CD4-positive, CD25-positive, alpha-beta regulatory T cell (primary cell): ENCODE measurements at places on chromosomes 6 and 20.

GRCh38 chr20:41654884-41655283 lies 36.7 kb upstream of the CHD6 start:
- H3K27ac ChIP-seq: no peak overlapping the region
- H3K4me1 ChIP-seq: no peaks in the 10 kb centered on the region
- DNase-seq: no peak
- H3K27me3 ChIP-seq: peaks cover 5% of the 10 kb centered on the region

GRCh38 chr6:111993342-111993741 lies 60.6 kb upstream of the CCN6 start:
- DNase-seq: no peak
- H3K36me3 ChIP-seq: no peaks in the 10 kb centered on the region
- peak overlapping the region; percentile 42 for H3K4me3 ChIP-seq
- H3K4me1 ChIP-seq: peaks cover 74% of the 10 kb centered on the region
- peak overlapping the region; percentile 82 for H3K27ac ChIP-seq

GRCh38 chr6:150813319-150813992 lies 52.0 kb upstream of the MTHFD1L start:
- H3K36me3 ChIP-seq: no peaks in the 10 kb centered on the region
- no peaks in the 10 kb centered on the region for H3K4me1 ChIP-seq
- DNase-seq: no peak
- H3K27me3 ChIP-seq: no peaks in the 10 kb centered on the region
- H3K4me3 ChIP-seq: no peak overlapping the region

DNA sequence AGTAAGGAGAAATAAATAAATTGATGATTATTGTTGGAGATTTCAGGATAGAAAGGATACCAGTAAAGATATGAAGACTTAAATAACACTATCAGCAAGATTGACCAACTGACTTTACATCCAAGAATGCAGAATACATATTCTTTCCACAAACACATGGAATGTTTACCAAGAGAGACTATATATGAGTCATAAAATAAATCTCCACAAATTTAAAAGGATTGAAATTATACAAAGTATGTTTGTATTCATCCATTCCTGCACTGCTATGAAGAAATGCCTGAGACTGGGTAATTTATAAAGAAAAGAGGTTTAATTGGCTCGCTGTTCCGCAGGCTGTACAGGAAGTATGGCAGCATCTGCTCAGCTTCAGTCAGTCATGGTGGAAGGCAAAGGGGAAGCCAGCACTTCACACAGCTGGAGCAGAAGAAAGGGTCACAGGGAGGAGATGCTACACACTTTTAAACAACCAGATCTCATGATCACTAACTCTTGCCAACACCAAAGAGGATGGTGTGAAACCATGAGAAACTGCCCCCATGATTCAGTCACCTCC lies 56.7 kb upstream of the TNFRSF21 start:
- DNase-seq: no peak
- H3K4me3 ChIP-seq: no peak overlapping the region
- no peak overlapping the region for H3K27ac ChIP-seq

GRCh38 chr6:155121699-155122098 lies 126.6 kb downstream of the TIAM2 start:
- no peak overlapping the region for H3K4me3 ChIP-seq
- H3K36me3 ChIP-seq: no peaks in the 10 kb centered on the region
- no peaks in the 10 kb centered on the region for H3K27me3 ChIP-seq
- no peak overlapping the region for H3K27ac ChIP-seq
- DNase-seq: no peak

GRCh38 chr20:1898482-1899240 lies 3.5 kb downstream of the SIRPA start:
- peaks cover 8% of the 10 kb centered on the region for H3K27me3 ChIP-seq
- H3K36me3 ChIP-seq: no peaks in the 10 kb centered on the region
- H3K4me3 ChIP-seq: no peak overlapping the region
- H3K4me1 ChIP-seq: peaks cover 7% of the 10 kb centered on the region
- no peak overlapping the region for H3K27ac ChIP-seq

DNA sequence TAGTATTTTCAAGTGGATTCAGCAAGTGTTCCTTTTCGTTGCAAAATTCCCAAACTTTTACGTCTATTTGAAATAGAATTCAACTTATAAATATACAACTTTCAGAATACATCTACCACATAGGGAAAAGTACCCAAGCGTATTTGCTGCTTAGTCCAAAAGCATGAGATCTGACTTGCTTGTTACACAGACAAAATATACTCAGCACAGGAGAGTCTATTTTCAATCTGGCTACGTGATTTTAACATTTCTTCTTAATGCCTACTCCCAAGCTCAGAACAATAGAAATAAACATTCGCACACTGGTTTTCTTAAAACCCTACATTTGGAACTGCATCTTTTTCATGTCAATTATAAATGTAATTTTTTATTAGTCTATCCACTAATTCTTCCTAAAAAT lies 672 bp downstream of the PKHD1 start:
- no peaks in the 10 kb centered on the region for H3K4me1 ChIP-seq
- no peak overlapping the region for H3K4me3 ChIP-seq
- DNase-seq: no peak
- peaks cover 3% of the 10 kb centered on the region for H3K27me3 ChIP-seq

DNA sequence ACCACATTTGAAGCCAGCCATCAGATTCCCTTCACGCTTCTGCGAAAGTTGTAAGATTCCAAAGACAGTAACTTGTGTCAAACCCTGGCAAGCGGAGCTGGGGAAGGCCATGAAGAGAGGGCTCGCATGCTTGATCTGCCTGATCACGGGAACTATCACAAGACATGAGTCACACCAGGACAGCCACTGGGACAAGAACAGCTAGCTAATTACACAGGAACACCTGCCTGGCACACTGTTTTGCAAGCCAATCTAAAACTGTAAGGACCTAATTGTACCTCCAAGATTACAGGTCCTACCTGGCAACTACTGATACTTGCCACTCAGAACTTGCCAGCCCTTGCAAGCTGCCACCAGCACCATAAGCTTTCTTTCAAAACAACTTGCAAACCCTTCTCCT lies 289.3 kb downstream of the KIF16B start:
- H3K4me1 ChIP-seq: no peaks in the 10 kb centered on the region
- no peaks in the 10 kb centered on the region for H3K27me3 ChIP-seq
- no peaks in the 10 kb centered on the region for H3K36me3 ChIP-seq
- H3K4me3 ChIP-seq: no peak overlapping the region
- no peak overlapping the region for H3K27ac ChIP-seq
- no peak for DNase-seq

DNA sequence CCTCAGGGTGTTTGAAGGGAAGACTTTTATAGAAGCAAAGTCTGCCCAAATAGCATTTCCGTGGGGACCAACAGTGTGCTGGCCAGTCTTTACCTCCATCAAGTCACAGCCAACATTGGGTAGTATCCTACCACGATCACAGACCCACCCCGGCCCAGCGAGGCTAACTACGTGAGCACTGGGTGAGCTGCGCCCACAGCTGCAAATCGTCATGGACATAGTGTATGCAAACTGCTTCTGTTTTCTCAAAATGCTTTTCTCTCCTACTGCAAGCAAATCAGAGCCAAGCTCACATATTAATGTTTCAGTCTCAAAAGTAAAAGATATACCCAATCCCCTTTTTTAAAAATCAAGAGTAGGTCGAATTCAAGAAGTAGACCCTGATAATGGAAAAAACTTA lies 592.8 kb upstream of the CDH4 start:
- H3K4me1 ChIP-seq: no peaks in the 10 kb centered on the region
- no peak overlapping the region for H3K27ac ChIP-seq
- H3K27me3 ChIP-seq: peaks cover 1% of the 10 kb centered on the region
- H3K36me3 ChIP-seq: no peaks in the 10 kb centered on the region
- DNase-seq: no peak

- peaks cover 10% of the 10 kb centered on the region for H3K4me1 ChIP-seq
- H3K4me3 ChIP-seq: no peak overlapping the region
- H3K27ac ChIP-seq: no peak overlapping the region
These were observed 20.2 kb downstream of the LEMD2 start for GRCh38 chr6:33768644-33769120.

GRCh38 chr20:36587388-36588070 lies 14.1 kb downstream of the TGIF2 start:
- H3K4me1 ChIP-seq: peaks cover 20% of the 10 kb centered on the region
- H3K27me3 ChIP-seq: no peaks in the 10 kb centered on the region
- no peak for DNase-seq
- H3K36me3 ChIP-seq: peaks cover 7% of the 10 kb centered on the region
- peak overlapping the region; percentile 33 for H3K27ac ChIP-seq

DNA sequence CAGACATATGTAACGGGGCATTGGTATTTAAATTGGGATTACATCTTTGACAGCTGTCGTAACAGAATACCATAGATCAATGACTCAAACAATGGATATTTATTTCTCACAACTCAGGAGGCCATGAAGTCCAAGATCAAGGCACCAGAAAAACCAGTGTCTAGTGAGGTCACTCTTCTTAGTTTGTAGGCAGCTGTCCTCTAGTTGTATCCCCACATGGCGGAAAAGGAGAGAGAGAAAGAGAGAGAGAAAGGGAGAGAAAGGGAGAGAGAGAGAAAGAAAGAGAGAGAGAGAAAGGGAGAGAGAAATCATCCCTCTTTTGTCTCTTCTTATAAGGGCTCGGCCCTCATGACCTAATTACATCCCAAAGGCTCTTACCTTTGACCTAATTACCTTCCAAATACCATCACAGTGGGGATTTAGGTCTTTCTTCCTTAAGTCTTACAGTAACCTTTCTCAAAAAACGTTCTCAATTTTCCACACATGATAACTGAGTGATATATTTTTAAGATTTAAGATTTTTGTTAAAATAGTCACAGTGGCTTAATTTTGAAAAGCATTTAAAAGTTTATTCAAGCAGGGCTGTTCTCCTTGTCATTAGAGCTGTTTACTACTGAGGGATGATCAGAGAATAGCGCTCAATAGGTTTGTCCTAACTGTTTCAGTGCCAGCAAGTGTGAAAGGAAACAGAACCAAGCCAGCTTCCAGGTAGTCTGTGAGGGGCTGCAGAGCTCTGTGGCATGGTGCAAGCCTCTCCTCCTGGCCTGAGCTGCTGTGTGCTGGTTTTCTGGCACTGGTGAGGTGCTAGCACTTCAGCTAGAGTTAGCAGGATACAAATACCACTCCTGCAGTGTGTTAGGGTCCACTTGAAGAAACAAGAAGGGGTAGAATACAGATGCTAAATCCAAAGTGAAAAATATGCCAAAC lies 79.0 kb downstream of the IMPG1 start:
- H3K27ac ChIP-seq: no peak overlapping the region
- no peak for DNase-seq
- H3K36me3 ChIP-seq: no peaks in the 10 kb centered on the region
- H3K4me3 ChIP-seq: no peak overlapping the region

DNA sequence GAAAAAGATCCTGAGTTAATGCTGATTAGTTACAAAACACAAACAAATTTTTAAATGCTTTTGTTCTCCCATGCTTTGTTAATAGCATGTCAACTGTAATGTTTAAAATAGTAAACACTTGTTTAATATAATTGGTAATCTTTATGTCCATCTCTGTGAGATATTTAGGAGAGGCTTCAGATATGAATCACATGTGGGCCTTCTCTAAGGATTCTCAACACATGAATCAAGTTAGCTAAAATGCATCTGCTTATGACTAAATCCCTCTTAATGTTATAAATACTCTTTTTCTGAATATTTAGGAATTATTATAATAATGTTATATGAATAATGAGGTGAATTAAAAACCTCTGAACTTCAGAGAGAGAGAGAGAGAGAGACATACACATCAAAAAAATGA lies 345.9 kb upstream of the MANEA start:
- DNase-seq: no peak
- no peaks in the 10 kb centered on the region for H3K36me3 ChIP-seq
- no peak overlapping the region for H3K4me3 ChIP-seq

GRCh38 chr20:56628015-56628872 lies 862 bp upstream of the TFAP2C start:
- H3K4me1 ChIP-seq: peaks cover 10% of the 10 kb centered on the region
- no peak for DNase-seq
- H3K4me3 ChIP-seq: no peak overlapping the region
- H3K36me3 ChIP-seq: no peaks in the 10 kb centered on the region
- peaks cover 11% of the 10 kb centered on the region for H3K27me3 ChIP-seq

DNA sequence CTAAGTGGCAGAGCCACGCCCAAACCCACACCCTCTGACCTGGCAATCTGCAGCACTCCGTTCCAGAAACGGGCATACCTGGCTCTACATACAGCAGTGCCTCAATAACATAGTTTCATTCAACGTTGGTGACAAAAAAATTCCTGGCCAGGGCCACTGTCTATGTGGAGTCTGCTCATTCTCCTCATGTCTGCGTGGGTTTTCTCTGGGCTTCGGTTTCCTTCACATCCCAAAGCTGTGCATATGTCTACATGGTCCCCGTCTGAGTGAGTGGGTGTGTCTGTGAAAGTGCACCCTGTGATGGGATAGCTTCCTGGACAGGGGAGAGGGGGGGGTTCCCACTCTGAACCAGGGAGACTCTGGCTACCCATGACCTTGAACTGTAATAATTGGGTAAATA lies 2.1 kb downstream of the KIAA0319 start:
- H3K27me3 ChIP-seq: peaks cover 27% of the 10 kb centered on the region
- H3K36me3 ChIP-seq: no peaks in the 10 kb centered on the region
- H3K27ac ChIP-seq: no peak overlapping the region
- H3K4me3 ChIP-seq: no peak overlapping the region
- DNase-seq: no peak

DNA sequence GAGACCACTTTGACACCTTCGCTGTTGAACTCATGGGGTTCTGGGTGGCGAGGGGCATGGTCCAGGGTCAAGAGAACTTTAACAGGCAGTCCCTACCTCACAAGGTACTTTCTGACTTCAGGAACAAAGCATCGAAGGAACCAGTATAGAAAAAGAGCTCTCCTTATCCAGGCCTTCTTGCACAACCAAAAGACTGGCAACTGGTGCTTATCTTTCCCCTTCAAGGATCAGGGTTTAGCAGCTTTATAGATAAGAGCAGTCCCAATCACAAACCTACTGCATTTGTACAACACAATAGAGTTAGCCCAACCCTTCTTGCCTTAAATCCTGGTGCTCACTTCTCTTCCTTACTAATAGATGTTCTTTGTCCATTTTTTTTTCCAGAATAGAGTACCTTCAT lies 116.3 kb downstream of the SNX5 start:
- H3K36me3 ChIP-seq: no peaks in the 10 kb centered on the region
- no peak for DNase-seq
- no peaks in the 10 kb centered on the region for H3K27me3 ChIP-seq
- H3K4me3 ChIP-seq: no peak overlapping the region
